ENCODE measurements at places on chromosomes 1 and 21.

DNA sequence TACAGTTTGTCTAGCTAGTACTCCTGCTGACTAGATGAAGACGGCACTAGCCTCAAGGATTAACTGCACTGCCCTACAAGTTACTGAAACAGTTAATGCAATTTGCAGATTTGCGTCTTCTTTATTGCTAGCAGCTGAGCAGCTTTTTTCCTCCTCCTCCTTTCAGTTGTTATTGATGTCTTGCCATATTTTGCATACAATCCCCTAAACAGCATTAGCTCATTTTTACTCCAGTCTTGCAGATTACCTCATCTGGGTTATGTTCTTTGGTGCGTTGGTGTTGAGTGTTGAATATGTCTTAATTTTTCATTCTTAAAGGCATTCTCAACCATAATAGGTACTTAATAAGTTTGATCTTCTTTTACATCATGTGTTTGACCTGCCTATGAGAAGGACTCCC lies 363.4 kb upstream of the LYPLAL1 start:
- no peak for DNase-seq

DNA sequence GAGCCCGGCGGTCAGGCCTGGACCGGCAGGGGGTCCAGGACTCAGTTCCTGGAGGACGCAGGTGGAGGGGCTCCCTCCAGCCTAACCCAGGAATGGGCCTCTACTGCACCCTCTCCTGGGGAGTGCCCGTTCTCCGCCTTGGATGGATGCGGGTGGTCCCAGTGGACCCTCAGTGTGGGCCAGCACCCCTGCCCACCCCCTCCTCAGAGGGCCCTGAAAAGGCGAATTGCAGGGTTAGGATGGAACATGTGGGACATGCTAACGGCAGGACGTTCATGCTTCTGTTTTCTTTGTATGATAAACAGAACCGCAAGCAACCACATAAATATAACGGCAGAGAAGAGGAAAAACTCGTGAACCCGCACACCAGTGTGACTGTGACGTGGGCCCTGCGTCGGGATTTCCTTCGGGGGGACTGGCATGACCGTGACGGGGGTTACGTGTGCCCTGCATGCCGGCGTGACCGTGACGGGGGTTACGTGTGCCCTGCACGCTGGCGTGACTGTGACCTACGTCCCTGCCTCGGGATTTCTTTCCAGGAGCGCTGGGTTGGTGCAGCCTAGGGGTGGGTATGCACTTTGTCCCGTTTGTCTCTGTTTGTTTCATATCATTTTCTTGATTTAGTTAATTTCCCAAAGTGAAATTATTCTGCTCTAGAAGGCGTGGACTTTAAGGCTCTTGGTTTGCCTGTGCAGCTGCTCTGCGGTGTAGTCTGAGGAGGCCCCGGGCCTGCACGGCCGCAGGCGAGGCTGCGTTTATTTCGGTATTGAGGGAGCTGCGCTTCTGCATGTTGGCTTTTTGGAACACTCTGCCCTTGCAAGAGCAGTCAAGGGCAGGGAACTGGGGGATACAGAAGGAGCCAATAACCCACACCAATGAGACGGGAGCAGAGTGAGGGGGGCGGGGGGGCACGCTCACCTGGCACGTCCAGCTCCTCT lies 3.1 kb downstream of the FTCD start:
- DNase-seq = no peak

DNA sequence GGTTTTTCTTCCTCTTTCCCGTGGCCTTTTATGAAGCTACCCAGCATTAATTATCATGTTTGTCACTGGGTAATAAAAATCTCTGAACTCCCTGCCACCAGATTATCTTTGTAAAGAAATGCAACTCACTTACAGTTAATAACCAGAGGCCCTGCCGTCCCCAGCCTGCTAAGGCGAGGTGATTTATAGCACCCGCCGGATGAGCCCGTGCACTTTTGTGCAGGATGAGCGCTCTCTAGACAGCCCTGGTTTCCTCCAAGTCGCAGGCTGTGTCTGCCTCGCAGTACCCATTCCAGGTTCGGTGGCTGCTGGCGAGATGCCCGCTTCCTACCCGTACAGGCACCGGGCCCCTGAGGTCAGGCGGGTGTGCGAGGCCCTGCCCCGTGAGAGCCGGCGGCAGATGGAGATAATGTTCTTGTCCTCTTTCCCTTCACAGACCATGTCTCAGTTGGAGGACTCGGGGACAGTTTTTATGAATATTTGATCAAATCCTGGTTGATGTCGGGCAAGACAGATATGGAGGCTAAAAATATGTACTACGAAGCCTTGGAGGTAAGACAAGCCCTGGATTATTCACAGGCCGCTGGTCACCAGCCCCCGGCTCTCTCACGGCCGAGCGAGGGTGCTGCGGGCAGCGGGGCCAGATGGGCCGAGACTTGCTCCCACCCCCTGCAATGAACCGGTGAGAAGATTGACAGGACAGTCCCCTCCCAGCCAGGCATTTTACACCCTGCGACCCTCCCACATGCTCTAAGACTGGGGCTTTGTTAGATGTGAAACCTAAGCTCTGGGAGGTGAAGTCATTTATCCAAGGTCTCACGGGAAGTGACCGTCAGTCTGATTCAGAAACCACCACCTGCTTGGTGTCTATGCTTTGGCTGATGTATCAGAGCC lies 28.5 kb upstream of the SELENON start:
- DNase-seq = no peak

DNA sequence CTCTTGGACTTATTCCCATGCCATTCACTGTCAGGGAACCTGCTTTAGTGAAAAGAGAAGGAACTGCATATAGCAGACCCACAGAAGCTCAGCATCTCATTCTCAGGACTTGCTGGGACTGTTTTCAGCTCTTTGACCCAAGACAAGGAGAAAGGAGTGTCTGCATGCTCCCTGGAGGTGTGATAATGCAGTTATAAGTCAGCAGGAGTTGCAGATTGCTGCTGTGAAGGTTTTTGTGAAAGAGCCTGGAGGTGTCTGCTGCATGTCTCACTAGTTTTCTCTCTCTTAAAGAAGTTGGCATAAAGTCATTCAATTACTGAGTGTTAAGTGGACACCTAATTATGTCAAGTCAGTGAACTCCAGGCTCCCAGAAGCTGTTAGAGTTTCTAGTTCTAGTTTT lies 343.4 kb downstream of the BRINP2 start:
- DNase-seq = no peak

DNA sequence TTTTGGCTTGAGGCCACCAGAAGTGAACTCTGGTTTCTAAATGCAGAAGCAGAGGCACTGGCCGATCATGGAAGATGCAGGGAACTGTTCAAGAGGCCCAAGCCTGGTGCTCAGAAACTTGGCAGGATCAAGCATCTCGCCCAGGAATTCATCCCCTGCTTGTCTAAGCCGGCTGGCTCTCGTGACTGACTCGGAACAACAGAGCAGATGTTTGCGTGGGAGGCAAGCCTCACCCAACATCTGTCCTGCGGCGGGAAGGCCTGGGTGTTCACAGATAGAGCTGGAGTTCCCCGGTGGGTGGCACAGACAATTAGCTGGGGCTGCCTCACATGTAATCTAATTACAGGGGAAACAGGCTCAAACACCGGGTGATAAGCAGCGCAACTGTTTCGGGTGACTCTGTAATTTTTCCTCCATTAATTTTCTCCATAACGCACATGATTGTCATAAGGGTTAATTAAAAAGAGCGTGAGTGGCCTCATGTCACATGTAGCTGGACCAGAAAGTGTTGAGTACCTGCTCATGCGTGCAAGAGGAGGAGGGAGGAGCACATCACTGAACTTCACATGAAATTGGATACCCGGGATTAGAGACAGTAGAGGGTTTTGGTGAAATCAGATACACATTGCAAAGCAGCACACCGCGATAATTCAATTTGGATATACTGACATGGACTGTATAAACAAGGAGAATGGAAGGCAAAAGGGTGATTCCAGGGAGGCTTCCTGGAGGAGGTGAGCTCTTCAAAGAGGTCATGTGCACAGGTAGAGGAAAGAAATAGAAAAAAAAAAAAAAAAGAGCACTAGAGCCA lies 180.0 kb downstream of the ETS2 start:
- peak; percentile 95 for DNase-seq

- no peak for DNase-seq
Observed at GRCh38 chr1:59714219-59714618, 100.5 kb upstream of the HOOK1 start.

DNA sequence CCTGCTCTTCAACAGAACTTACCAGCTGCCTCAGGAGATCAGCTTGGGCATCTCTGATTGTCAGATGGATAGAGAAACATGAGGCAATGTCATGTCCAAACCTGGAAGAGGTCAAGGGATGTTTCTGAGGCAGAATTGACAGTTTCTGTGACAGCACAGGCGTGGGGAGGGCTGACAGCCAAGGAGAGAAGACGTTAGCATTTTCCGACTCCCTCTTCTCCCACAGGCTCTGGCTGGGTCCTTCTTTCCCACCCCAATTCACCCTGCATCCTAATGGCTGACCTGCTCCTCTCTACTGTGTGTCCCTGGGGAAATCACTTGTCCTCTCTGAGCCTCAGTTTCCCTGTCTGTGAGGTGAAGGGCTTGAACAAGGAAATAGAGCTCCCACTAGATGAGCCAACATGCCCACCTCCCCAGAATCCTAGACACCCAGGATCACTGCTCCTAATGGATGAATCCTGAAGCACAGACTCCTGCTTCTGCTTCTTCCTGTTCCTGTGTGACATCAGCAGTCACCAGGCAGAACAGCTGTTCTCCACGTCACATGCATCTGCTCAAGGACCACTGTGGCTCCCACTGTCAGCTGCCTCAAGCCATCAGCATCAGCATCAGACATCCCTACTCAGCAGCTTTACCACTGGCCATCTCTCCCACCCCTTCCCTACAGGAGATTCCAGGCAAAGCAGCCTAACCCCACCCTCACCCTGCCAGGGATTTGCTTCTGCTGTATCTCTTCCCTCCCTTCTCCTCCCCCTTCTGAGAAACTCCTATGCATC lies 408.0 kb downstream of the MATN1 start:
- DNase-seq = no peak

DNA sequence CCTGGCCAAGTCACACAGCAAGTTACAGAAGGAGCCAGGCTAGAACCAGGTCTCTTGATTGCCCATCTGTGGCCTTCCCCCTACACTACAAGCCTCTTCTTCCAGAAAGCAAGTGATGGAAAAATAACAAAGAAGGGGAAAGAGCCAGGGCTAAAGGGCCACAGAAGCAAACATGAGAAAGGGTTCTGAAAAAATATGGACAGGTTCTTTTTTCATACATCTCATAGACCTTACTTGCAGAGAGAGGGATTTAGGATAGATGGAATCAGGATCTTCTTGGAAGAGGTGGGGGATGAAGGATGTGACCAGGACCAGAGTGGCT lies 3.2 kb downstream of the RHBG start:
- DNase-seq = no peak

GRCh38 chr1:201060586-201060985 lies 37.1 kb upstream of the KIF21B start:
- DNase-seq = no peak

DNA sequence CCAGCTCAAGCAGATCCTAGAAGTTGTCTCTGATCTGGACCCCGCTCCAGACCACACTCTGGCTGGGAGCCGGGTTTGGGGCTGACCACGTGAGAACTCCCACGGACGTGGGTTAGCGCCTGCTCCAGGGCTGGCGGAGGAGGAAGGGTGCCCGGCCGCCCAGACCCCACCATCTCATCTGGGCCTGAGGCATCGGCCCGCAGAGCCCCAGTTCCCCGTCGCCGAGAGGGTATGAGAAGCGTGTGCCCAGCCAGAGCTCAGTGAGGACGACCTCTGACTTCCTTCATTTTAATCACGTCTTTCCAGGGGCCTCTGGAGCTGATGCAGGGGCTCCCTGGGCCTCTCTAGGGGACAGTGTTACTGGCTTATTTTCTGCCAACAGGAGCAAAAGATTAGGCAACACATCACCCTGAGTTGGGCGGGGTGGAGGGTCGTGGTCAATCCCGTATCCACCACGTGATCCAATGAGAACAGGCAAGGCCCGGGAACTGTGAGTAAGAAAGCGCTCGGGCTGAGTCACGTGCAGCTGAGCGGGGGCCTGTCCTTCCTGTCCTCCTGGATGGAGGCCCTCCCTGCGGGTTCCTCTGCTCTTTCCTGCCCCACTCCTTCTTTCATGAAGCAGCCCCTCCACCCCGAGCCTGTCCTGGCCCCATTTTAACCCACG lies 81.1 kb downstream of the SIK1 start:
- DNase-seq = no peak

GRCh38 chr21:37552496-37553029 lies 186.0 kb downstream of the DYRK1A start:
- DNase-seq = no peak

- peak; percentile 22 for DNase-seq
Observed at GRCh38 chr21:16040601-16041000, 310.8 kb downstream of the USP25 start.

GRCh38 chr1:45401524-45401923 lies 61.3 kb upstream of the MUTYH start:
- DNase-seq = no peak

GRCh38 chr1:11680270-11681070 lies 478 bp downstream of the MAD2L2 start:
- no peak for DNase-seq

- no peak for DNase-seq
Observed at GRCh38 chr1:90371448-90371813, 345.7 kb downstream of the BARHL2 start.

DNA sequence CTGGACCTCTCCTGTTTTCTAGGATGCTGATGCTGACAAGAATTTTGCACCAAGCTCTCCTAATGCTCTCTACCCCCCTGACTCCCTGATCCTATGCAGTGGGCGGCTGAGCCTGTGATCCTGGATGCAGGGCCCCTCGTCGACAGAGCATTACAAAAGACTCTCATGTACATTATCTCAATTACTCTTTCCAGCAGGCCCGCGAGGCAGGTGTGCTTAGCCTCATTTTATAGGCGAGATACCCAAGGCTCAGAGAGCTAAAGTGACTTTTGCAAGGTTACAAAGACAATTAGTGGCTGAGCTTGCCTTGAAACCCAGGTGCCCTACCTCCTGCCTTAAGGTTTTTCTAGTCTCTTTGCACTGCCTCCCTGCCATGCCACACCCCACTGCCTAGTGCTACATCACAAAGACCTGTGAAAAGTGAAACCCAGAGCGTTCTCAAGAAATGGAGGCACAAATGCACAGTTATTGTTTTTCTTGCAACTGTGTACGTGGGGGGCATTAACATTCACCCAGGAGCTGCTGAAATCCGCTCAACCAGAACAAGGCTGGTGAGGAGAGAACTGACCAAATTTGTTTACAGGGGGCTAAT lies 10.0 kb upstream of the C8A start:
- no peak for DNase-seq

DNA sequence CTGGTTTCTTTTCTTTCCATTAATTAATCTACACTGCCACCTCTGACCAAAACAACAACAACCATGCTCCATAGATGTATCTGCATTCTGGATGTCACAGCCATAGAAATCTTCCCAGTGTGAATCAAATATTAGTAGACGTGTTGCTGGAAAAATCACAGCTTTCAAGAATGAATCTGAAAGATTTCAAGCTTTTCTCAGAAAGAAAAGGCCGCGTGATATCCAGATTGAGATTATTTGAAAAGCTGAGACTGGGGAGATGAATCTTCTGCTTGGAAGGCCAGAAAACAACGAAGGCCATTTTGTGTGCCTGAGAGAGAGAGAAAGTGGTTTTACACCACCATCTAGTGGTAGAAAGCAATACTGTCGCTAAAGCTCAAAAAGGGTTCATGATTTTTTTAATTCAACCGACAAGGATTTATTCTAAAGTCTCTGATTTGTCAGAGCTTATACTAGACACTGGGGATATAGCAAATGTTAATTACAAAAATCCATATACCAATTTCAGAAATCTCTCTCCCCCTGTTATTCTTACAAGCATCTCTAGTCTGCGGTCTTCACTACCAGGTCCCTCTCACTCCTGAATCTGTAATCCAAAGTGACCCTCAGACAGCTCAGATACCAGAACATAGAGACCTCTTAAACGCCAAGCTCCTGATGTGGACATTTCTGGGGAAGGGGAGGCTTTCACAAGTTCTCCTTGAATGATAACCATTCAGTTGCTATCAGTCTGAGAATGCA lies 87.5 kb upstream of the SGIP1 start:
- peak; percentile 56 for DNase-seq
